ENCODE measurements at places on chromosomes 1 and 21.

DNA sequence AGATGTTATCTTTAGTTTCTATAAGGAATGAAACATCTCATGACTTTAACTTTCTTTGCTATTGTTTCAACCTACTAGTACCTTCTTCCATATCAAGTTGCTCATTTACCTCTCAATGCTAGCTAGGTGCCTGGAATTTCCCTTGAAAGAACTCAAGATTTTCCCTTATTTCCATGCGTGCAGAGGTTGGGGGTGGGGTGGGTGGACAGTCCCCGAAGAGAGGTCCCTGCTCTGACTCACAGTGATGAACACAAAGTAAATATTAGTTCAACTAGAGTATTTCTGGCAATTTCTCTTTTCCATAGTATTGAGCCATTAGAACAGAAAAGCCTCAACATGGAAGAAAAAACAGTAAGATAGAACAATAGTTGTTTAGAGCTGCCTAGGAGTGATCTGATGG is 239.0 kb upstream of the ZP4 start:
- peak; percentile 70 for DNase-seq

DNA sequence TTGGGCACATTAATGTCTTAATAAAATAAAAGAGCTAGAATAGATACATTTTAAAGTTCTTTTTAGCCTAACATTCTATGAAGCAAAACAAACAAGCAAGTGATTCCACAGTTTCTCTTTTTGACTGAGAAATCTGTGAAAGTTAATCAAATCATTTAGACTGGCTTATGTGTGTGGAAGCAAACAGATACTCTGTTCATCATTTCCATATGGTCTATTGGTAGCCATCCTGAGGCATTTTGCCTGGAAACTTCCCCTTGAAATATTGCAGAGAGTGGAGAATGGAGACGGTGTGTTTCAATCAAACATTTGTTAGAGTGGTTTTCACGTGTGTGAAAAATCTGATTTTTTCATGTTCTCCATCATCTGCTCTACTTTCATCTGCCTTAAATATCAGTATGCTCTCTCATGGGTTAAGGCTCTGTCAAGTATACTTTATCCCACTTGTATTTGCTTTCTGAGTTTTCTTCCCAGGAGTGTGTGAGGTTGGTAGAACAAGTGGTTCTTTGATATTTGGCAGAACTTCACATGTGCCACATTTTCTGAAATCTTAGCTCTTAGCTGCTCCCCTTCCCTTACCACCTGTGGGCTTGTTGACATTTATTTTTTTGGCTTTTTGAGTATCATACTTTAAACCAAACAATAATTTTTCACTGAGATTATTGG is 139.1 kb upstream of the PTGFR start:
- no peak for DNase-seq

- no peak for DNase-seq
Measured at GRCh38 chr21:28779914-28780313, 212.8 kb downstream of the LTN1 start.

GRCh38 chr1:114745291-114745690 is 12.5 kb downstream of the CSDE1 start:
- DNase-seq: no peak

- no peak for DNase-seq
Measured at GRCh38 chr1:150789396-150789795, 18.7 kb downstream of the CTSK start.

DNA sequence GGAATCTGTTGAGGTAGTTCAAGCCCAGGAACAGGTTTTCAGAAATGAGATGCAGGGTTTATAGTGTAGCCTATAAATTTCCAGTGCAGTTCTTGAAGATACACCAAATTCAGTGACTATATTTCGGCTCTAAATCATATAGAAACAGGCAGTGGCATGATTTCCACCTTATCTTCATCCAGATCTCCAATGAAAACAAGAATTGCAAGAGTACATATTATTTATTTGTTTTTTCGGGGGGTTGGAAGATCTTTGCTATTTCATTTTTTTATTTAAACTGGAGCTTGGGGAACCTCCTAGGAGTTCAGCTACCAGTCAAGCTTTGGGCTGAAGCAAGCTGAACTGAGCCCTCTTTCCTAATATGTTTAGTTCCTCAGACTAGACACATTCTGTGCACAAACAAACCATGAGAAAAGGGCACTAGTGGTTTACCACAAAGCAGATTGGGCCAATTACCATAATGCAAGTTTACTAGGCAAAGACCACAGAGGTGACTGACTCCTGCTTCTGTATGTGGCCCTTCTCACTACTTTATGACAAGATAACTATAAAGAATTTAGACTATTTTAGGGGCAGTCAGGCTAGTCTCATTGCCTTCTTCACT is 68.5 kb downstream of the RGS2 start:
- DNase-seq: no peak

DNA sequence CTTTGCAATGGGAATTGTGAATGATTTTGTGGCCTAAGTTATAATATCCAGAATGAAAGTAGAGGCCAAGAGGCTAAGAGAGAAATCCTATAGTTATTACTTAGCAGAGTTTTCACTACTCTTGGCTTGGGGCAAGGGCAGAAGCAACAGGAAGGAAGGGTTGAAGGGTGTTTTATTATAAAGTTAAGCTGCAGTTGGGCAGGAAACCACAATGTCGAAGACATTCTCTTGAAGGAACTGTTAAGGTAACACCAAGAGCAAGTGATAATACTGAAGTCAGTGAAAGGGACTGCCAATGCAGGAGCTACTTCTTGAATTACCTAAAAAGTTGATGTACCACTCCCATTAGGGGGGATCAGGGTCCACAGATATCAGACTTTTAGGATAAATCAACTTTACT is 8.3 kb downstream of the XCL2 start:
- DNase-seq: no peak

- DNase-seq: no peak
Measured at GRCh38 chr1:233300326-233300725, 4.8 kb upstream of the PCNX2 start.

GRCh38 chr1:32186491-32186890 is 7.0 kb downstream of the TXLNA start:
- DNase-seq: no peak

DNA sequence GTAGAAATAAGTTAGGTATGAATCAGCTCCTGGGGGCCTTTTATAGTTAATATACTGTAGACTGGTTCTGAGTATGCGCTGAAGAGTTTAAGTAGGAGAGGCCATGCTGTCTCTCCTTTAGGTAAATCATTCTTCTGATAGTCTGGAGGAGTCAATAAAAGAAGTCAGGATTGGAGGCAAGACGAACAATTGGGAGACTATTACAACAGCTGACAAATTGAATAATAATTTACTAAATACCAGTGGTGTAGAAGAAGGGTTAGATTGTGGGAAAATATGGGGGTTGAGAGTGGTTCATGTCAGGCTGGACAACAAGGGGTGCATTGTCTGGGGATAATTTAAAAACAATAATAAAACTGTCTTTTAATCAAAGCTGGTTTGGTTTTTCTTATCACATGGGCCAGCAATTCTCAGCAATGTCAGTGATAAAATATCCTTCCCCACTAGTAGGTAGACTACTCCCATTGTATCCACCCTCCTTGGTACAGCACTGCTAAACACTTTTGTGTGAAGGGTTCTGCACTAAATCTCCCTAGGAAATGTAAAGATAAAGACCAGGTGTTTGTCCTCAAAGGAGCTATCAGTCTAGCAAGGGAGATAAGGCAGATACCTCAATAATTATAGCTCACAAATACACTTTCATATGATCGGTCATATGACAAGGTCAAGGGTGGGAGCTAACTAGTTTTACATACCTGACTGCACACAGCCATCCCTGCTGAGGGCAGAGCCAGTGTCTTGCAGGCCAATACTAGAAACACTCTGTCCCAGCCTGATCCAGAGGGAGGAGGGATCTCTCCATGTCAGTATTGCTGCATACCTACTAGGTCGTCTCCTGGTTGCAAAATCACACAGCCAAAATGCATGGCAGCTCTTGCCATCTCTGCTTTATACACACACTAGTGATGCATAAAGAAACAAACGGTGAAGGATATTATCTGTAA is 299.7 kb downstream of the VAV3 start:
- DNase-seq: no peak

GRCh38 chr1:7657287-7658016 is 113.6 kb upstream of the VAMP3 start:
- DNase-seq: no peak

DNA sequence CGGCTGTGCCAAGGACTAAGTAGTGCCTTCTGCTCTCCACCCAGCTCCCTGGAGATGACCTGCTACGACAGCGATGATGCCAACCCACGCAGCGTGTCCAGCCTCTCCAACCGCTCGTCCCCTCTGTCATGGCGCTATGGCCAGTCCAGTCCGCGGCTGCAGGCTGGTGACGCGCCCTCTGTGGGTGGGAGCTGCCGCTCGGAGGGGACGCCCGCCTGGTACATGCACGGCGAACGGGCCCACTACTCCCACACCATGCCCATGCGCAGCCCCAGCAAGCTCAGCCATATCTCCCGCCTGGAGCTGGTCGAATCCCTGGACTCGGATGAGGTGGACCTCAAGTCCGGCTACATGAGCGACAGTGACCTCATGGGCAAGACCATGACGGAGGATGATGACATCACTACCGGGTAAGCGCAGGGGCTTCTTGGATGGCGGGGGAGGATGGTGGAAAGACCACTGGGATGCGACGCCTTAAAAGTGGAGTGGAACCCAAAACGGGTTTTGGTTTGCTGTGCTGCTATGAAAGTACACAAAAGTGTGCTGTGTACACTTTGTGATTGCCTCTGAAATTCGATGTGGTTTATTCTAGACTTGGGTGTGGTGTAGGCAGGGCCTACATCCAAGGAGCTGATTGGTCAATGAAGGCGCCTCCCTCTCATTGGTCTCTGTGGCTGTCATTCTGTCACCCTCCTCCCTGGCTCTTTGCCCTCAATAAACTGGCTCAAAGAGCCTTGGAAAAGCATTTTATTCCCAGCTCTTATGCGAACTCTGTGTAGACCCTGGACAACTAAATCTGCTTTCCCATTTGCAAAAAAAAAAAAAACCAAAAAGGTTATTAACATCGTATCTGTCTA is 110.4 kb upstream of the IPO9 start:
- peak; percentile 23 for DNase-seq

GRCh38 chr1:208083016-208083714 is 161.0 kb downstream of the PLXNA2 start:
- DNase-seq: no peak

- no peak for DNase-seq
Measured at GRCh38 chr1:236395947-236396664, 2.0 kb downstream of the EDARADD start.

DNA sequence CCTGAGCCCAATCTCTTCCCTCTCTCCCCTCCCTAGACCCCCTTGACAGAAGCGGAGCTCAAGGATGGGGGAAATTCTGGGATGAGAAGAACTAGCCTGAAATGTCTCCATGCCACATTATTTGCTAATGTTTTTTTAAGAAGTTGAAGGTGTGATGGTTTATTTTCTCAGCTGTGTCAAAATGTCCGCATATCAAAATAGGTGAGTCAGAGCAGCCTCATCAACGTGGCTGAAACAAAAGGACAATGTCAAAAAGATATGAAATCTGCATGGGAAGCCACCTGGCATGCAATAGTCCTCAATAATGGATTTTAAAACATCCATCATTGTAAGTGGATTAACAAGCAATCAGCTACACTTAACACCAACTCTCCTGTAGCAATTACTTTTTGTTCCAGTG is 101.4 kb downstream of the BEND5 start:
- no peak for DNase-seq

DNA sequence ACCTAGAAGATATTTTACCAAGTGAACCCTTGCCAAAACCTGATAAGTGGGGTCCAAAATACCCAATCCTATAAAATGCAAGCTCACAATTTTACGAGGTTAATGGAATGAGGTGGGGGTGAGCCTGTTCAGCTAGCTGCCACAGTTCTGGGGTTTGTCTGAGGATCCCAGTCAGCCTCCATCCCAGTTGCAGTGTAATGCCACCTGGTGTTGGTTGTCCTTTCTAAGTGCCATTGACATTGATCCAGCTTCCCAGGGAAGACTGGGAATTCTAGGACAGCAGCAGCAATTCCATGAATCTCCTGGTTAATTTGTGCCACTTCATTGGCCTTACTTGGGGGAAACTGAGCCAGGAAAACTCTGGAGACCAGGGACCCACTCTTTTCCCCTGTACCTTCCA is 298.3 kb downstream of the RWDD3 start:
- peak; percentile 34 for DNase-seq

DNA sequence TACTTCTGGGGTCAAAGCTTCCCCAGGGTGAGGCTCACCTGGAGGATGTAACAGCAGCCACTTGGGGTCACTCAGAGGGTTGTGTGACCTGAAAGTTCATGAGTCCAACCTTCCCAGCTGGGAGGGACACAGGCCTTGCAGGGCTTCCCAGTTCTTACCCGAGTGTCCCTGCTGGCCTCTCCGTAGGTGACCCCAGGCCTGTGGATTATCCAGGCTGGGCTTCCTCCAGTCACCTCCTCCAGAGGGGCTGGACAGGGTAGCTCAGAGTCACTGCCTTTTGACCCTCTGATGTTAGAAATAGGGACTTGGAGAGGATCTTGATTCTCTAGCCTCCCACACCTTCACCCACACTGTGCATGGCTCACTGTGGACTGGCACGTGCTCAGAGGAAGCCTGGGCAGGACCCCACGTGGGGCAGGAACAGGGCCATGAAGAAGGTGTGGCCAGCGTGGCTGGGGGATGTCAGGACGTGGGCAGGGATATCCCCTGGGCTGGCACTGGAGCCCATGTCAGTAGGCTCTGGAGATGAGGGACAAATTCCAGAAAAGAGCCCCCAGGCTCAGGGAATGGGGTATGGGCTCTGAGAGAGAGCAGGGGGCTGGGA is 131.8 kb downstream of the ACTL8 start:
- no peak for DNase-seq

- DNase-seq: no peak
Measured at GRCh38 chr1:5522531-5523145, 469.6 kb downstream of the NPHP4 start.

DNA sequence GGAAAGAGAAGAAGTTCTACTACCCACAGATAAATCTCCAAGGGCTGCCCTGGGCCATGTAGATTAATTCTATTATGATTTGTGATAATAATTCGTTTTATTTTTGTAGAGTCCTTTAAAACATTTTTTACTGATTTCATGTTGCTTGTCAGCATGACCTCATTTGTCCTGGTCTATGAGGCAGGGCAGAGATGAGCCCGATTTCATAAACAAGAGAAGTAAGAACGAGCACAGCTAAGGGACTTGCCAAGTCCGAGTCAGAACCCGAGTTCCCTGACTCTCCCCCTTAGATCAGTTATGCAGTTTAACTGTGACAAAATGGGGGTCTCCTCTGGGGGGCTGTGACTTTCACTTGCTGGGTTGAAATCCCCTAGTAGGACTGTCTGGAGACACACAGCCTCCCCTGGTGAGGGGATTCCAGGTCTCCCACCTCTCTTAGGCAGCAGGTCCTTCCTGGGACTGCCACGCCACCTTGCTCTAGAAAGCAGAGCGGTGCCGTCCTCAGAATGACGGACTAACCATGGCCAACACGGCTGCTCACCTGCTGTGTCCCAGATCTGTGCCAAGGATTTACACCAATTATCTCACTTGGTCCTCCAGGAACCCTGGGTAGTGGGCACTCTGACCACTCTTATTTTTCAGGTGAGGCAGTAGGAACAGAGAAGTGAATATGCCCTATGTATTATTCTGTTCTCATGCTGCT is 31.0 kb upstream of the SOX13 start:
- DNase-seq: no peak

Data from DMS53 (cell line).